D721Med (cell line): ENCODE measurements at places on chromosomes 3 and 15.

- no peak for DNase-seq
Measured at GRCh38 chr15:35246451-35246850, 161.4 kb upstream of the NANOGP8 start.

DNA sequence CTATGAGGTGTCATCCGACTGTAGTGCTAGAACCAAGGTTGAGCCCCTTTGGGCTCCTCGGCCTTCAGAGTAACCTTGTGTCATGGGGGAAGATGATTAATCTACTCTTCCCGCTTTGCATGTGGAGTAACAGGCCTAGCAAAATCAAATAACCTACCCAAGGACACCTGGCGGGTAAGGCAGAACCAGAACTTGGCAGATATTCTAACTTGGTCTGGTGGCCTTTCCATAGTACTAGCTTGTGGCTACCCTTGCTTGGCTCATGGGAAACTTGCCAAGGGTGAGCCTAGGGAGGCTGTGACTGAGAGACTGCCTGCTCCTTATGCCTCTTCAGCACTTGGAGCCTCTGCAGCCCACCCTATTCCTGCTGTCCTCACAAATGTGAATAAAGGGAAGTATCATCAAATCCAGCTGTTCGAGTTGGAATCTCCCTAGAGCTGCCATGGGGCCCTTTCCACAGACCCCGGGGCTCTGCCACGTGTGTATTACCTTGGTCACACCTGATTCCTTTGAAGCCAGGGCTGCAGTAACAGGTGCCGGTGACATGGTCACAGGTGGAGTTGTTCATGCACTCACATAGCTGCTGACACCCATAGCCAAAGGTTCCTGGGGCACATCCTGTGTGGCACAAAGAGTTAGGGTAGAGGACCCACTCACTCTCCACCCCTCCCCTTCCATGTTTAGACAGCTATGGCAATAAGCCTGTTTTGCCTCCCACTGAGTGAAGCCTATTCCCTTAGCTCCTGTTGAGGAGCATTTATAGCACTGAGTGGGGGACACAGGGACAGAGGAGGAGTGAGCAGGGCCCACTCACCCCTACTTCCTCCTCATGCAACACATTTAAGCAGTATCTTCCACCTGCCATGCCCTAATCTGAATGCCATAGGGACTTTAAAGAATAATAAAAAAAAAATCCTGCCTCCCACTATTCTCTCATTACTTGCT is 46.0 kb downstream of the RAB11A start:
- DNase-seq: no peak

- DNase-seq: no peak
Measured at GRCh38 chr3:22734207-22734606, 468.9 kb upstream of the UBE2E2 start.

GRCh38 chr15:74669627-74670026 is 26.2 kb downstream of the EDC3 start:
- no peak for DNase-seq

- no peak for DNase-seq
Measured at GRCh38 chr3:38131621-38132369, 5.1 kb downstream of the ACAA1 start.

- DNase-seq: no peak
Measured at GRCh38 chr3:138781012-138781470, 53.7 kb downstream of the PIK3CB start.

DNA sequence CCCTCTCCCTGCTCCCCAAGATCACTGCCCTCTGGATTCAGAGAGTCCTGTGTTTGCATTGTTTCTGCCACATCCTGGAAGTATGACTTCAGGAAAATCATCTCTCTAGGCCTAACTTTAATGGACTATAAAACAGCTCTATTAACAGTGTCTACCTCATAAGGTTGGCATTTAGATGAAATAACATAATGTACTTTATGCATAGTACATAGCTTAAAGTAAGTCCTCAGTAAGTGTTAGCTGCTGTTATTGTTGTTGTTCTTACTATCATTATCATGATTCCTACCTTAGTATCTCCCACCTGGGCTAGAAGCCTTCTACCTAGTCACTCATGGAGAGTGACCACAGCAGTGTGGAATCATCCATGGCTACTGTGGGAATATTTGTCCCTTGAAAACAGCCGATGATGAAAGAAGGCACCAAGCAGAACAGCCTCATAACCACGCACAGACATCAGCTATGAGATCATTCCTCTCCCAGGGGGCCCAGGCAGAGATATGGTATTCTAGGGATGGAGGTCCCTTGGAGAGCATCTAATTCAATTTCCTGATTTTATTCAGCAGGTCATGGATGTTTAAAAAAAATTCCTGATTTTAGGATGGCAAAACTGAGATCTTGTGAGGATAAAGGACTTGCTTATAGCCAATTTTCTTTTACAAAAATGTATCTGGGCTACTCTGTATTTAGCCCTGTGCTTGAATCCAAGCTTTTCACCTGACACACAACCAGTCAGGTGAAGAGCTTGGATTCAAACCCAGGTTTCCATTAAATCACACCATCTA is 1.9 kb downstream of the FSD2 start:
- DNase-seq: no peak

DNA sequence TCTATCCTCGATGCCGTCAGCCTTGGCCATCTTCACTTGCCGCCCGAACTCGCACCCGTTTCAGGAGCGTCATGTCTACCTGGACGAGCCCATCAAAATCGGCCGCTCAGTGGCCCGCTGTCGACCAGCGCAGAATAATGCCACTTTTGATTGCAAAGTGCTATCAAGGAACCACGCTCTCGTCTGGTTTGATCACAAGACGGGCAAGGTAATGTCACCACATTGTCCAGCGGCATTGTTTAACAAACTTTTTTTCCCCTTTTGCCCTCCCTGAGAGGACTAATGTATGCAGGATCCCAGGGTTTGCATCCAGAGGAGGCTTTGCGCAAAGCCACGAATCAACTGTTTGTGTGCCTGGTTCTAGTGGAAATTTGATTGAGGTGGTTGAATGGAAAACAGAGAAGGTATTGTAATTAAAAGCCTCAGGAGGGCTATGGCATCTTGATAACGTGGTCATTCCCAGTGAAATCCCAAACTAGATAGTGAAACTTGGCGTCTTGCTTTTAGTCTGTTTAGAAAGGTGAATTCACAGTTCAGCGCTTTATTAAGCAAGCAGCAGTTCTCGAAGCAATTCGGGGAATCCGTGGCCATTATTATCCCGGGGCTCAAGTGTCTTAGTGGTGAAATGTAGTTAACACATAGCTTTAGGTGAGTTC is 1.7 kb downstream of the SLMAP start:
- no peak for DNase-seq

DNA sequence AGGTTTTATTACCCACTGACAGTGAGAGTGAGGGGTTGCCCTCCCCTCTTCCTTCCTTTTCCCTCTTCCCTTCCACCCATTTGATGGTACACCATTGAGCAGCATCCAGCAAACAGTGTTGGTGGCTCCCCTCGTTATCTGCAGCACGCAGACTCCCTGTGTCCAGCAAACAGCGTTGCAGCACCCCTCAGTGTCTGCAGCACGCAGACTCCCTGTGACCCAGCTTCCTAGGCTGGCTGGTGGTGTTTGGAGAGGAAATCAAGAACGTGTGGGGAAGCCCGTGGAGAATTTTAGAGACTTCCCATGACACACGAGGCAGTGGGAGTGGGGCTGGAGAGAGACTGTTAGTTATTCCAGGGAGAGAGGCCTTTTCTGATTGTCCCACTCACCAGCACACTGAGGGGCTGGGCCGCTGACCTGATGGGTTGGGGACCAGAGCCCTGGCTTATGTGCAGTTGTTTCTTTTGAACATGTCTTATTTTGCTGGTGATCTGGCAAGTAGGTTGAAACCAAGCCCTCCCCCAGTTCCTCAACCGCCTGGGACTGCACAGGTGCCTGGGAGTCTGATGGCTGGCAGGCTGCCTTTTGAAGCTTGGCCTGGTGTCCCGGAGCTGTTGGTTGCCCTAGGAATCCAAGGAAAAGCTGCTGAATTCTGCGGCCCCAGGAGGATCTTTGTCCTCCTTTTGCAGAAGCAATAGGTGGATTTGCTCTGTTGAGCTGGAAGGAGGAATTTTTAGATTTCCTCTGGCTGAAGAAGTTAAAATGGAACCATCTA is 19.0 kb downstream of the APBA2 start:
- DNase-seq: no peak

GRCh38 chr3:185423178-185423577 is 60.2 kb downstream of the MAP3K13 start:
- no peak for DNase-seq

DNA sequence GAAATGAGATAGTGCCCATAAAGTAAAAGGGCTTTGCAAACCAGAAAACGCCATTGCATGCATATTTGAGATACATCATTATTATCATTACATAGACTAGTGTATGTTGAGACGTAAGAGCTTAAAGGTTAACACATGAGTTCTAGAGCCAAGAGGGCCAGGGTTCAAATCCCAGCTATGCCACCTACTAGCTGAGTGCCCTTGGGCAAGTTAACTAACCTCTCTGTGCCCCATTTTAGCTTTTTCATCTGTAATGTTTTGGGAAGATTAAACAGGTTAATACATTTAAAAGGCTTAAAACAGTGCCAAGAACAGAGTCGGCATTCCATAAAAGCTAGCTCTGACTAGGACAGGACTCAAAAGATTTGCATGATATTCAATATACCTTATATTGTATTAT is 22.8 kb downstream of the IQSEC1 start:
- DNase-seq: no peak

- no peak for DNase-seq
Measured at GRCh38 chr3:39766433-39766832, 43.0 kb upstream of the MYRIP start.

- DNase-seq: no peak
Measured at GRCh38 chr3:195601382-195601781, 17.6 kb upstream of the APOD start.

GRCh38 chr3:25531971-25532370 is 103.9 kb downstream of the RARB start:
- no peak for DNase-seq

GRCh38 chr3:153257673-153258351 is 95.8 kb downstream of the RAP2B start:
- DNase-seq: no peak

DNA sequence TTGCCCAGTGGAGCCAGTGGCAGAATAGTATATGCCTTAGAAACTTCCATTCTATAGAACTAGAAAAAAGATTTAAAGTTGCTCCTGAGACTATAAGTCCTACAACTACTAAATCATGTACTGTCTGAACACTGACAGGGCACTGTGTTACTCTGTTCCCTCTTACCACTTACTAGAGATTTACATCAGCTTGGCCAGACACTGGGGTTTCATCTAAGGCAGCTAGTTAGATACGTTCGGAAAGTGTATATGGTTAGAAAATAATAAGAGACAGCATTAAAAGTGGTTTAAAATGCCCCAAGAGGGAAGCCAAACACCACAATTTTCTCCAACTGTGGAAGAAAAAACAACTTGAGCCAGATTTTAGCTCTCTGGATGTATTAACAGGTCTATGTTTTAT is 97.1 kb downstream of the FBN1 start:
- DNase-seq: no peak

DNA sequence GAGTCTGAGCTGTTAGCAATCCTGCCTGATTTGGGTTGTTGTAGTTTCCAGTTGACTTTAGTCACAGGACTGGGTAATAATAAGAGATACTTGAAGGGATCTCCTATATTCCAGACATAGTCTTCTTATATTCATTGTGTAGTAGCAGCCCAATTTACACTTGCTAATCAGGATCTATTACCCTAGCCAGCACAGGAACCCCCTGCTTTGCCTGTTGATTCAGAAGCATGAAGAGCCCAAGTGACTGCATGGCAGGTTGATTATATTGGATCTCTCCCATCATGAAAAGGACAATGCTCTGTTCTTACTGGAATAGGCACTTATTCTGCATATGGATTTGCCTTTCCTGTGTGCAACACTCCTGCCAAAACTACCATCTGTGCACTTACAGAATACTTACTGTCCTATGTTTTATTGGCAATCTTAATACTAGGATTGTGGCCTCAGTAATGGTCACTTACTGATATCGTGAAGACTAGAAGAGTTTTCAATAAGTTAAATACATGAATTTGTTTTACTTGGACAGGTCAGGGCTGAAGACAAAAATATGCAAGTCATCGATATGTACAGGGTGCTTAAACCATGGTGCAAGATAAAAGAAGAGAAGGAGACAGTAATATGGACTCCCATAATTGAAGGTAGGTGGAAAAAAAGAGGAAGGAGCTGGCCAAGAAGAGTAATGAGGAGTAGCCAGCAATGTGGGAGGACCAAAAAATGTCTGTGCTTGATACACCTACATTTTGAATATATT is 304.1 kb downstream of the MCTP2 start:
- no peak for DNase-seq

DNA sequence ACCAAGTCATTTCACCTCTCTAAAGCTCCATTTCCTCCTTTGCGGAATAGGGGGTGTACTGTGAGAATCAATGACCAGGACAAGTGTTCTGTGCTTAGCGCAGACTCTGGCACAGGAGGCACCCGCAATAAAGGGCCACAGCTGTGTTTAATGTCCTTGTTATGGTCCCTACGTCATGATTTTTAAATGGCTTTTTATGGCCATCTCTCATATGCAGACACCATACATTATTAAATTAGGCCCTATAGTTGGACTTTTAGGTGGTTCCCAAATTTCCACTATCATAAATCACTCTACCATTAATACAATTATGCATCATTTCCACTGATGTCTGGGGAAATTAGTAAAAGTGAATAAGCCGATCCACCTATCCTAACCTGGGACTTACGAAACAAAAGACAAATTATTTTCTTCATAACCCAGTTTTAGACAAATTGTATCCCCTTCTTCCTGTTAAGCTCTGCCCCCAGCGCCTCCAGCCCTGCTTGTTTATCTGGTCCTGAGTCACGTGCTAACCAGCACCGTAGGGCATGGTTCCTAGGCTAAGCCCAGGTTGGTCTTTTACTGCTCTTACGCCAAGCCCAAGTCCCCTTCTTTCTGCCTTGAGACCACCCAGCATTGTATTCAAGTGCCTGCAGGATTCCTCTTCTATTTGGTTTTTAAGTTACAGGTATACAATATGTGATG is 278.3 kb downstream of the SHQ1 start:
- DNase-seq: no peak

DNA sequence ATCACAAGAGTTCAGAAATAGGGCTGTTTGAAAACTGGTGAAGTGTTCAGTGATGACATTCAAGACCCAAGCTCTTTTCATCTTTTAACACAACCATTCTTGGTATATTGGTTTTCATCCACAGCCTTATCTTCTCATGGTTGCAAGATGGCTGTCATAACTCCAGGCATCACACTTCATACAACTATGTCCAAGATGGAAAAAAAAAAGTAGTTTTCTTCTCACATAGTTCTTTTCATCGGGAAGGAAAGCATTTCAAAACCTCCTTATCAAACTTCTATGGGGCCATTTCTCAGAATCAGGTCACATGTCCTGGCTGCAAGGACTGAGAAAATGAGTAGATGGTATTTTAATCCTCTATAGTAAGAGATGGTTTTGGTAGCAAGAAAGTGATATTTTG is 21.1 kb upstream of the MFSD1 start:
- DNase-seq: no peak

DNA sequence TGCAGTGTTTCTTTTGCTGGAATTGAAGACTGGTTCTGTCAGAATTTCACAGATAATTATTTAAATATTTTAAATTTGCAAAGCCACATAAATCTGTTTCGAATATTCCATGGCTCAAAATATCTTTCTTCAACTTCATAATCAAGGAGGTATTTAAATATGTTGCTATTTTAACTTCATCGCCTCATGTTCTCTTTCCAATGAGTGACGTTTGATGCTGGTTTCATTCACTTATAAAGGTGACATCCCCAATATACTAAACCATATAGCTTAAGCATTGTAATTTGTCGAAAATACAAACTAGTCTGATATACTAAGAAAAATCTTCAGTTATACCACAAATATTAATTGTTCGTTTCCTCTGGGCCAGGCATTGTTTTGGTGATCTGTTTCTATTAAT is 22.5 kb downstream of the MBNL1 start:
- DNase-seq: no peak

GRCh38 chr15:37219211-37219701 is 118.9 kb upstream of the MEIS2 start:
- DNase-seq: no peak
